ENCODE measurements at places on chromosomes 16 and 17. TPM values are rescaled to one million over a fixed set of nuclear protein-coding genes. Genes with fewer than 3 reads are reported as not detected.

DNA sequence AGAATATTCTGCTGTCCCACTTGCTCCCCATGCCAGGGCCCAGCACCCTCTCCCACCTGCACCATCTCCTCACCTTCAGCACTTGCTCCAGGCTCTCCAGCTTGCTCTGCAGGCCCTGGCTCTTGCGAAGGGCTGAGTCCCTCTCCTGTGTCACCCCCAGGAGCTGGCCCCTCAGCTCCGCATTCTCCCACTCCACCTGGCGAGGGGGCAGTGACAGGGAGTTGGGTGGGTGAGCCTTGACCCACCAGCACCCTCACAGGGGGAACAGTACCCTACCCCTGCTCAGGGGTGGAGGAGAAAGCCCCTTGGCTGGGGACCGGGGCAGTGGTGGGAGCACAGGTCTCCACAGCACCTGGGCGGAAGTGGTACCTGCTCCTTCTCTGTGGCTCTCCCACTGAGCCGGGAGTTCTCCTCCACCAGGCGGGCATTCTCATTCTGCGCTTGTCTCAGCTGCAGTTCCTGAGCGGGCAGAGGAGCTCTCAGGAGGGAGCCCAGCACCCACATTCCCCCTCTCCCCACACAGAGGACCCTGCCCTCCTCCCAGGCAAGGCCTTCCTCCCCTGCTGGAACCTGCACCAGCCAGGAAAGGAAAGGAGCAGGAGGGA is 5.9 kb downstream of the TSPOAP1 start:
- DNase-seq: no peak

DNA sequence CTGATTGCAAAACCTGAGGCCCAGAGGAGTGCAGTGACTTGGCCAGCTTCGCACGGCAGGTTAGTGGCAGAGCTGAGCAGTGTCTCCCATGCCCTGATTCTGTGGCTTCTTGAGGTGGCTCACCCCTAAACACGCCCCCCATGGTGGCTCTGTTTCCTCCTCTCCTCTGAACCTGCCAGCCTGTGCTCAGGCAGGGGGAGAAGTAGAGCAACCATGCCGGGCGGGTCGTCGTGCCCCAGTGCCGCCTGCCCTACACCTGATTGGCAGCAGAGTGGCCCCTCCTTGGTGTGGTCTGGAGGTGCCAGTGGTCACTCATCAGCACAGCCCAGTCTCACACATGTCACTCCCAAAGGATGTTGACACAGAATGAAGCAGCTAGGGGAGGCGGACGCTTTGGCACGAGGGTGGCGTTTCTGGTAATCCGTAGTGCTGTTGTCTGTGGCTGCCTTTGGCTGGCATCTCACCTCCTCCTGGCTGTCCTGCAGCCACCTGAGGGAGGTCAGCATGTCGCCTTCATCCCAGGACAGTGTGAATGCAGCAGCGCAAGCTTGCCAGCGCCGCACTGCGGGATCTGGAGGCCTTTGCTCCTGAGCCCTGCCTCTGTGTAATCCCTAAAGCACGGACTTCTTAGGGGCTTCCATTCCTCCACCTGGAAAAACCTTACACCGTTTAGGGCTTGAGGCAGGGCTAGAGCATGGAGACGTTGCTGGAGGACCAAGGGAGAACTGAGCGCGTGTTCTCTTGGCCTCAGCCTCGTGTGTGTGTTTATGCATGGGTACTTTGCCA is 294.7 kb downstream of the SEC14L1 start:
- no peak for DNase-seq

Gene FBXL19
- 14.5 TPM for total RNA-seq

Gene CSH1
- not detected for total RNA-seq

Gene ABCA3
- total RNA-seq: 1.5 TPM

DNA sequence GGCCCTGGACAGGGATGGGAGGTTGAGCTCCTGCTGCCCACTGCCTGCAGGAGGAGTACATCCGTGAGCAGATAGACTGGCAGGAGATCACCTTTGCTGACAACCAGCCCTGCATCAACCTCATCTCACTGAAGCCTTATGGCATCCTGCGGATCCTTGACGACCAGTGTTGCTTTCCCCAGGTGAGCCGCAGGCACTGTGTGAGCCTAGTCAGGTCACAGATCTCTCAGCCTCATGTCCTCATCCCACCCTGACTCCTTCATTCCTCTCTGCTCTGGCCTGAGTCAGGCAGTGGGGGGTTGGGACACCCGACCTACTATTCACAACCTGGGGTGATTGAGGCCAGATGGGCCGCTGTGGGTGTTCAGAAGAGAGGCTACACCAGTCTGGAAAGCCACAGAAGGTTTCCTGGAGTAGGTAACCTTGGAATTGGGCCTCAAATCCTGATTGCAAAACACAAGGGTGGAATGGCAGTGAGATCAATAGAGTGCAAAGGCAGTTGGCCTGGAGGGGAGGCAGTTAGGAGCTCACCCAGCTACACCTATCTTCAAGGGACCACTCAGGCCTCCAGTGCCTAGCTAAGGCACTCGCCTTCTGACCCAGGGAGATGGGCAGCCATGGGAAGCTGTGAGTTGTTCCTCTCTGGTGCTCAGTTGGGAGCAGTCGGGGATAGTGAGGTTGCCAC is 29.7 kb downstream of the MYO15A start:
- no peak for DNase-seq

DNA sequence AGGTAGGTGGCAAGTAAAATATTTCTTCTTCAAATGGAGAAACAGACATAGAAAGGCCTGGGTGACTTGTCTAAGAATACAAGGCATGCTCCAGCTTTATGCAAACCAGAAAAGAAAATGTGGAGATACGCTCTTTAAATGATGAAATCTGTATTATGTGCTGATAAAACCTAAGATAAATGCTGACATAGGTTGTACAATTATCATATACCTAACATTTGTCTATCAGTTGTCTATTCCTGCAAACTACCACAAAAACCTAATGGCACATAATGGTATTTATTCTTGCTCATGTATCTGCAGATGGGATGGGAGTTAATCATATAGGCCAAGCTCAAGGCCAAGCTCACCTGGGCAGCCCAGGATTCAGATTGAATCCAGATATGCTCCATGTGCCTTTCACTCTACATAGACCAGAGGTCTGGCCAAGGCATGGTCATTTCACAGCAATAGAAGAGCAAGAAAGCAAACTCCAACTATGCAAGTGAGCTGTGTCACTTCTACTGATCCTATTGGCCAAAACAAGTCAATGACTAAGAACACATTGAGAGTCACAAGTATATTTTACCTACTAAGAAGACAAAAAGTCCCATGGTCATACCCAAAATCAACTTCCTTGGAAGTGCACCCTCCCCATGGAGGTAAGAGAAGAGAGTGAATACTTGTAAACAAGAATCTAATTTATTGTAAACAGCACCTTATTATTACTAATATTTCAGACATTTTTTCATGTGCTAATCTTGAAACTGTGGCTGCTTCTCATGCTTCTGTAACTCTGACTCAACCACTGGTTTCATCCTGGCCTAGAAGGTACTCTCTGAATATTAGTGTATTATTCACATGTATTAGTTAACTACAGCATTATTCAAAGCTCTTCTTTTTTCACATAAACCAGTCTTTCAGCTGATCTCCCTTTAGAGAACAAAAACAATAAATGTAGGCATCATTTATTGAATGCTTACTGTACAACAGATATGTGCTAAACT is 270.7 kb upstream of the SOX9 start:
- DNase-seq: no peak

DNA sequence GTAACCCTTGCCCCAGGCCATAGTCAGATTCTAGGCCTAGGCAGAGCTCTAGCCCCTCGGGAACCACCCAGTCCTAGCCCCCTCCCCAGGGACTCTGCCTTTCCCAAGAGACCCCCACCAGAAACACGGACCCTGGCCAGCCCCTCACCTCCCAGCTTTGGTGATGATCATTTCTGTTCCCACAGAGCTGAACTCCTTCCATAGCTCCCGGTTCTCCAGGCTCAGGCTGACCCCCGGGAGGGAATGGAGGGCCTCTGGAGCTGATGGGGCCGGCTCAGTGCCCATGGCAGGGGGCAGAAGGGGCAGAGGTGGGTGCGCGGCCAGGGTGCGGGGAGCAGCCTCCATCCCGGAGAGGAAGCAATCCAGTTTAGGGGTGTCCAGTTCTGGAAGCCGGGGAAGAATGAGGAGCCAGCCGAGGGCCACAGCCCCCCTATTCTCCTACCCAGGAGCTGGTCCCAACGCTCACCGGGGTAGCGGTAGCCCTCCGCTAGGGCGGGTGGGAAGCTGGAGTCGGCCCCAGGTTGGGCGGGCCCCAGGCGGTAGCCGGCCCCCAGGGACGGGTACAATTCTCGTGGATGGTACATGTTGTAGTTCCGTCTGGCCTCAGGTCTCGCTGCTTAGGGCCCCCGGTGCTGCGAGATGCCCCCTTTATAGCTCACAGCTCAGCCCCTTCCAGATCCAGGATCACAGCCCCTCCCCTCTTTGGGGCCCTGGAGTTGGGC is 953 bp downstream of the TBX6 start:
- no peak for DNase-seq

Gene TM4SF5
- total RNA-seq: not detected

Gene ABCC1
- total RNA-seq: 178 TPM

Gene IQCK
- 4.6 TPM for total RNA-seq

Gene KRTAP4-6
- not detected for total RNA-seq

- no peak for DNase-seq
Observed at GRCh38 chr16:28505489-28506137, 1.0 kb downstream of the IL27 start.

Gene PNMT
- not detected for total RNA-seq

Gene TAT
- not detected for total RNA-seq

Gene ABCA8
- 47.2 TPM for total RNA-seq

- DNase-seq: peak; percentile 98
Observed at GRCh38 chr17:64230791-64231408, 32.2 kb downstream of the TEX2 start.

Gene FOXL1
- 24.1 TPM for total RNA-seq

DNA sequence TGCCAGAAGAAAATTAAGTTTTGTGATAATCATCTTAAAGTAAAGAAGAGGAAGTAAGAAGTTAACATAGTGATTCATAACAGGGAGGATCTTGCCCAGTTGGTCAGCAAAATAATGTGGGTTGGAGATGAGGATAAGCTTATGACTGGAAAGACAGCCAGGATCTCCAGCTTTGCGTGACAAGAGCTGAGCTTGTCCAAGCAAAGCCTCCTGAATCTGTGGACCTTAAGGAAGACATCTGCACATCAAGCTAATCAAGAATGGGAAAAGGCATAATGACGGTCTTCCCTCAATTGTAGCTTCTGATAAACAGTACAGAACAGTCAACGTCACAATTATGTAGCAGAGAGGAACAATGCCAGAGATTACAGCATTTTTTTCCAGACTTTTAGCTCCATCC is 744.7 kb upstream of the GOT2 start:
- no peak for DNase-seq
